Right ventricle myocardium superior (tissue), 1 donor: ENCODE measurements at places on chromosomes 6 and 20. TPM values are rescaled to one million over a fixed set of nuclear protein-coding genes. Genes with fewer than 3 reads are reported as not detected.
A peak's percentile ranks its signal among the peaks of the same experiment; 100 is the strongest.

DNA sequence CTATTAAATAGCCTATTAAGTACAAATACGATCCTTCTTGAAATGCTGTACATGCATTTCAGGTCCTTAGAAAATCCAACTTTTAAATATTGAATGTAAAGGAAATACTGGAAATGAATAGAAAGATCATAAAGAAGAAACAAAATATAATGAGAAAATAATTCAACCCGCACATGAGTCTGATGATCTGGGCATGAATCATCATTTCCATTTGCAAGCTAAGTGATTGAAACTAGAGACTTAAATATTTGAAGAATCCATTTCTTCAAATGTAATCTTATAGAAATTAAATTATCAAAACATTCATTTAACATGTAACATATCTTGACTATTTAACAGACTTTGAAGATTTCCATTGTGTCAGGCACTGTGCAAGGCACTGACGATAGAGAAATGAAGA, 977.0 kb downstream of the TFAP2A start:
- DNase-seq = no peak

- no peak for DNase-seq
Measured at GRCh38 chr6:18492972-18493371, 105.8 kb downstream of the RNF144B start.

DNA sequence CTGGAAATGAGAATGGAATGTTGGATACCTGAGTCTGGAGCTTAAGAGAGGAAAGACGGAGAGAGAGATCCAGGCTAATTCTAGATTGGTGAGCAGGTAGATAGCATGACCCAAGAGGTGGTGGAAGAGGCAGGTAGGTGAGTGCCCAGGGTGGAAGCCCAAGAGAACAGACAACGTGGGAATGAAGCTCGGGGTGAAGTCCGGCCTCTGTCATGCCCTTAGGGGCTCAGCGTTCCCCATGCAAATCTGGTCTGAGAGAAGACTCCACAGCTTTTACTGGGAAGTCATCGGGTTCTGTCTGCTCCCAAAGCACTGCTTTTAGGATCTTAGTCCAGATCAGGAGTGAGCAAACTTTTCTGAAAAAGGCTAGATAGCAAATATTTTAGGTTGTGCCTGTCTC, 3.6 kb downstream of the NELFCD start:
- no peak for DNase-seq

SEMG1 gene
- not detected for total RNA-seq

DNA sequence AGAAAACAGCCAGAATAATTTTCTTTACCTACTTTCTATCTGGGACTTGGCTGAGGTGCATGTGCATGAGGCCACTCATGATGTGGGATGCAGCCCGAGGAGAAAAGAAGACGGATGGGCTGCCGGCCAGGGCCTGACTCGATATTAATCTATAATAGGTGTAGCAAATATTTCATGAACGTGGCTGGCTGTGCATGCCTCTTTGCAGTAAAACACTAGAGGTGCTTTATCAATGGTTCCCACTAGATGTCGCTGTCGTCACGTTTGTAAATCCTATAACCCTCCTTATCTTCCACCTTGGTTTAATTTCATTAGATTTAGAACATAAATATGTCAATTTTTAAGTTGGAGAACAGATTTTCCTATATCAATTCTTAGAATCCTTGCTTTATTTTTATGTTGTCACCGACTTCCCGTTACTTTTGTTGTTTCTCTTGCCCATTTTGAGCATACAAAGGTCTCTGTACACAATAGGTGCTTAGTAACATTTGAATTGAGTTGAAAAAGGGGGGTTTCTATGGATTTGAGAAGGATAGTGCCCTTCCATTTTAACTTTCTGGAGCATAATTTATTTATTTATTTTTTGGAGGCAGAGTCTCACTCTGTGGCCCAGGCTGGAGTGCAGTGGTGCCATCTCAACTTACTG, 19.6 kb upstream of the FERMT1 start:
- DNase-seq = no peak

- DNase-seq = no peak
Measured at GRCh38 chr6:17389274-17389847, 4.0 kb upstream of the CAP2 start.

DEF6 gene
- total RNA-seq = 0.97 TPM

GRCh38 chr6:43491750-43492661, 14.6 kb downstream of the TJAP1 start:
- peak; percentile 93 for DNase-seq
